ACHN (cell line): ENCODE measurements at places on chromosomes 7 and 10.

DNA sequence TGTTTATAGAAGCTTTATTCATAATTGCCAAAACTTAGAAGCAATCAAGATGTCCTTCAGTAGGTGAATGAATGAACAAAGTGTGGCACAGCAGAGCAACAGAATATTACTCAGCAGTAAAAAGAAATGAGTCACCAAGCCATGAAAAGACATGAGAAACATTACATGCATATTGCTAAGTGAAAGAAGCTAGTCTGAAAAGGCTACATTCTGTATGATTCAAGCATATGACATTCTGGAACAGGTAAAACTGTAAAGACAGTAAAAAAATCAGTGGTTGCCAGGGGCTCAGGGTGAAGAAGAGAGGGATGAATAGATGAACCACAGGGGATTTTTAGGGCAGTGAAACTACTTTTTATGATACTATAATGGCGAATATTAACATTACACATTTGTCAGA is 80.9 kb upstream of the APBB1IP start:
- DNase-seq = no peak

GRCh38 chr10:98684019-98684899 is 237.5 kb upstream of the HPS1 start:
- no peak for DNase-seq

- DNase-seq = no peak
Observed at GRCh38 chr10:3877211-3878000, 92.4 kb upstream of the KLF6 start.

DNA sequence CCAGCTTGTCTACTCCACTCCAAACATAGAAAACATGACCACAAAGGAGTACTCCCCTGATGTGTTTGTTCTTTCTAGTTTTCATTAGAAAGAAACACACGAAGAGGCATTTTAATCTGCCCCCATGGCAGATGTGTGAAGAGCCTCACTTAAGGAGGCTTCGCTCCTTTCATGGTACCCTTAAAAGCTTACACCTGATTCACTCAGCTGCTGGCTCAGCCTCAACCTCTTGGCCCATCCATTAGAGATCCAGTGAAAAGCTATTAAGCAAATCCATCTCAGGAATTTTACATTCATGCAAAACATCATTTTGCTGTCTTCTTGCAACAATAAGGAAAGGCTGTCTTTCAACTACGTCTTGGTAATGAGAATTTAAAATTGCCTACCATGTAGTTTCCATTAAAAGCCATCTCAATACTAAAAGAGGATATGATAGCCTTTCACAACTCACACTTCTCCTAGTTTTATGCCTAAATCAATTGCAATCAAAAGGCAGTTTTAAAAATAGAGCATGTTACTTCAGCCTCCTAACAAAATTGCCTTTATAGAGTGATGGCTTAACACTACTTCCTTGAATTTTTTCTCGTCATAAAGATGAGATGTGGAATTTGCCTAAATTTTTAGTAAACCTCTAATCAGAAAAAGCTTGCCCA is 22.7 kb downstream of the MACC1 start:
- no peak for DNase-seq

- no peak for DNase-seq
Observed at GRCh38 chr7:154857728-154858681, 144.9 kb downstream of the PAXIP1 start.

GRCh38 chr10:20005638-20006037 is 189.4 kb downstream of the PLXDC2 start:
- no peak for DNase-seq

- peak; percentile 44 for DNase-seq
Observed at GRCh38 chr7:116231949-116232348, 21.6 kb downstream of the TES start.

DNA sequence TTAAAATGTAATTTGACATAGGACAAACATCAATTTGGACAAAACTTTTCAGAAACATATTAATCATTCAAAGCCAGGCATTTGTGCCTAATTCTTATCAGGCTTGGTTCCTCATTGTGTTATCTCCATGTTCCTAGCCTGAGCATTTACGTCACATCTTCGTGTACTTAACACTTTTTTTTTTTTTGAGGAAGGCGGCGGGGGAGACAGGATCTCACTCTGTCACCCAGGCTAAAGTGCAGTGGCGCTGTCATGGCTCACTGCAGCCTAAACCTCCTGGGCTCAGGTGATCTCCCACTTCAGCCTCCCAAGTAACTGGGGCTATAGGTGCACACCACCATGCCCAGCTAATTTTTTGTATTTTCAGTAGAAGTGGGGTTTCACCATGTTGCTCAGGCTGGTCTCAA is 19.8 kb downstream of the HNRNPA2B1 start:
- no peak for DNase-seq

DNA sequence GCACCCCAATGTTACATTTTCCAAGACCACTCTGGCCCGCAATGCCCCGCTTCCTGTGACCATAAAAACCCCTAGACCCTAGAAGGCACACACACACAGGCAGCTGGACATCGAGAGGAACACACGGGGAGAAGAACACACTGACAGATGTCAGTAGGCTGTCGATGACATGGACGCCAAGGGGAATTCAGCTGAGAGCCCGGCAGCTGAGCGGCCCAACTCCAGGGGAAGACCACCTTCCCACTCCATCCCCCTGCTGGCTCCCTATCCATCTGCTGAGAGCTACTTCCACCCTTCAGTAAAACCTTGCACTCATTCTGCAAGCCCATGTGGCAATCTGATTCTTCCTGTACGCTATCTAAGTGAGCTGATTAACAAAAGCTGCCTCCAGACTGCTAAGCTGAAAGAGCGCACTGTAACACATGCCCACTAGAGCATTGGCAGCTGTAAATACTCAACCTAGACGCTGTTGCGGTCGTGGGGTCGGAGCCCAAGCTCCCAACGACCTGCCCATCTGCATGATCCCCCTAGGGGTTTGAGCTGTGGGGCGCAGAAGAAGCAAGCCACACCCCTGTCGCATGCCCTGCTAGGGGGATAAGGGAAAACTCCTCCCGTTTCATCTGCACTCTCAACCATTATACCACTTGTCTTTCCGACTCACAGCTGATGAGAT is 843.6 kb upstream of the POT1 start:
- DNase-seq = no peak

GRCh38 chr7:87140271-87140748 is 11.9 kb upstream of the DMTF1 start:
- DNase-seq = no peak

- peak; percentile 85 for DNase-seq
Observed at GRCh38 chr7:151085691-151086620, at the start of gene AGAP3. TSS of gene AGAP3 (plus strand) at chr7:151086475. CDS start at chr7:151086742, 267 bp downstream.

GRCh38 chr10:118473305-118473960 is 122.0 kb downstream of the PRLHR start:
- DNase-seq = no peak

GRCh38 chr10:70678757-70679489 is 6.6 kb downstream of the ADAMTS14 start:
- no peak for DNase-seq

GRCh38 chr7:1819259-1819841 is 149.3 kb downstream of the ELFN1 start:
- no peak for DNase-seq

DNA sequence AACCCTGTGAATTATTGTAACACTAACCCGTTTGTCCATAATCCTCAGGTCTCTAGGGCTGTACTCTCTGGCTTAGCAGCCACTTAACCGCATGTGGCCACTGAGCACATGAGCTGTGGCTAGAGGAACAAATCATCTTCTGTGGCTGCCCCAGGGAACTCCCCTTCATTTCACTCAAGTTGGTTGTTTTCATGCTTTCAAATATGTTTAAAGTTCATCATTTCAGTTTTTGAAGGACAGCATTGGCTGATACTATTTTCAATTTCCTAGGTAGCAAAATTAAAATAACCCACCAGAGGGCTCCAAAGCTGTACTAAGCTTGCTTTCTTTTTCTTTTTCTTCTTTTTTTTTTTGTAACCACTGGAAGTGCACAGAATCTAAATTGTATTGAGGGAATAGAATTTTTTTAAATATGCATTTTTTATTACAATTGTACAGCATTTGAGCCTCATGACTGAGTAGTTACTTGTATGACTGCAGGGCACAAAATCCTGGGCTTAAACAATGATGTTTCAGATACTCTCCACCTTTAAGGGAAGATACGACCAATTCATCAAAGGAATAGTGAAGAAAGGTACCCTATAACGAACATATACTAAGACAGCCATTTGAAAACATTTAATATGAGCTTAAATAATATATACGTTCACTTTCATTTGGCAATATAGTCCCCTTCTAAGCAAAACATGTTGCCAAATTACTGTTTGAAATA is 38.6 kb downstream of the MRC1 start:
- DNase-seq = peak; percentile 31

DNA sequence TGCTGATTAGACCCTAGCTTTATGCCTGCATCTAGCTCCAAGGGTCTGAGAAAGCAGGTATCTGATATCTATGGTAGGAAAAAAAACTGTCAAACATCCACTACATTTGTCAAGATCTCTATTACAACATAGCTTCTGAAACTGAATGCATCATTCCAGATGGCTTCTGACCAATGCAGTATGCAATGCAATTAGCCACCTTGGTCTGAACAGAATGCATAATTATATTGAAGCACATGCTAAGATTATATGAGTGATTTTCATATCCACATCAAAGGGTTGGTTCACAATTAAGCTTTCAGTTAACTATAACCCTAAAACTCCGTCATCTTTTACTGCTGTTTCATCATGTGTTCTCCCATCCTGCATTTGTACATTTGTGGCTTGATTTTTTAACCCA is 271.4 kb downstream of the POLR1F start:
- no peak for DNase-seq

DNA sequence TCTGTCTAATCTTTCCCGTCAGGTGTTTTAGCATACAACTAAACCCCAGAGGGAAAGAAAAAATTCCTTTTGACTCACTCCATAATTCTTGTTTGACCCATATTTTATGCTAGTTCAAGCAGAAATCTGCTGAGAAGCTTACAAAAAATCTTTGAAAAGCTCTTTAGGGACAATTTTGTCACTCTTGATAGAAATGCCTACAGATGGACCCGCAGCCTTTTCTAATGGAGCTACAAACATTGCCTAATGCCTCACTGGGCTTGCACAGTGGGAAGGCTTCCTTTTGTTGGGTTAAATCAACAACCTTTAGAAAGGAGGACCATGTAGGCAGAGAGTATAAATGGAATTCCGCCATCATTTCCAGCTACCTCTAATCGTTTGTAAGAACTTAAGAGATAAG is 344.5 kb downstream of the PCLO start:
- DNase-seq = no peak

DNA sequence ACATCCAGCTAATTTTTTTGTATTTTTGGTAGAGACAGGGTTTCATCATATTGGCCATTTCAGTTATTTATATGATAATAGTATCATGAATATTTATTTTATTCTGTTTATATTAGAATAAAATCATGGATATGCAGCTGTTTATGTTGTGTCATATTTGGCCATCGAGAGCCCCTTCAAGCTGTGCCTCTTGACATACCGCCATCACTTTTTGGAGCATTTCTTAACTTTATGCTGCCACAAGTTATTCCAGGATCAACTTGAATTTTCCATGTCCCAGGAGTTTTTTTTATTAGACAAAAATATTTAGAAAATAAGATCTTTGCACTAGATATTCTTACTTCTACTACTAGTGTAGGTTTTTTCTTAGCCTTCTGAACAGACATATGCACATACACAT is 1067.0 kb upstream of the LRRTM3 start:
- DNase-seq = no peak

GRCh38 chr7:106031300-106032035 is 68.4 kb downstream of the CDHR3 start:
- no peak for DNase-seq

DNA sequence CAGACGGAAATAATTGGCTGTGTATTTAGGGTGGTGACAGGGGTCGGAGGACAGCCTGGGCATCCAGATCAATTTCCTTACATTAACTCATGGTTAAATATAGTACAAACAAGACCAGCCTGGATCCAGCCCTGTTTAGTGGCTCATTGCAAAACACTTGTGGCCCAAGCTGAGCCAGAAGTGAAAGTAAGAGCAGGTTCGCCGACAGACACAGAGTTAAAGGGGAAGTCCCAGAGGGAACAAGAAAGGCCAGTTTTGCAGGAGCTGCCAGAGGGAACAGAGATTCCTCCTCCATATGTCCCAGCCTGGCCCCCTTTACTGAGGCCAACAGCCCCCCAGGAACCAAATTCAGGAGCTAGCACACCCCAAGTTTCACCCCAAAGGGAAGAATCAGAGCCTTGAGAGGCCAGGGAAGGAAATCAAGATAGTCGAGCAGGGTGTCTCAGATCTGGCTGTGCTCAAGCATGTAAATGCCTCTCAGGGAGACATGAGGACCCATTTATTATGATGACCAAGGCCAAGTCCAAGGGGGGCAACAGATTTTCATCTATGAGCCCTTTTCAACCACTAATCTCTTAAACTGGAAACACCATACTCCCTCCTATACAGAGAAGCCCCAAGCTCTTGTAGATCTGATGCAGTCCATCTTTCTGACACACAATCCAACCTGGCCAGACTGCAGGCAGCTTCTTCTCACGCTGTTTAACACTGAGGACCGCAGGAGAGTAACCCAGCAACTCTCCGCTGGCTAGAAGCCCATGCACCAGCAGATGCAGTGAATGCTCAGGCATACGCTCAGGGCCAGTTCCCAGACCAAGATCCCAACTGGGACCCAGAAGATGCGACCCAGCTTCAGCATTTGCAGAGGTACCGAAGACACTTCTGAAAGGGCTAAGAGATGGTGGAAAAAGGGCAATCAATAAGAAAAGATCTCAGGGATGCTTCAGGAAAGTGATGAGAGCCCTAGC is 15.9 kb upstream of the ADCK2 start:
- peak; percentile 74 for DNase-seq

DNA sequence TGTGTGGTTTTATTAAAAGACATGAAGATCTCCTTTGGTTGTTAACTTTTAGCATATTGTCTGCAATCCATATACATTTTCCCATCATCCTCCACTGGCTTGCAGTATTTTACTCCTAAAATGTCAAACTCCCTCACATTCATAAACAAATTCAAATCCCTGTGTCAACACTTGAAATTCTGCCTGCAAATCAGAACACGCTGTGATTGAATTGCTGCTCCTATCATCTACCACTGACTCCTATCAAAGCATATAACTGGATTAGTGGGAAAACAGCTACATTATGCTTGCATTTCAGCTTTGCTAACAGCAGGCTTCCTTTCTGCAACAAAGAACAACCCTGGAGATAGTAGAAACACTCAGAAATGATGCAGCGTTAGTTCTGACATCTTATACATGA is 281.8 kb upstream of the HGF start:
- DNase-seq = no peak

- DNase-seq = no peak
Observed at GRCh38 chr7:117143580-117143979, 179.3 kb downstream of the WNT2 start.
